Memory B cell (primary cell): ENCODE measurements at places on chromosomes 1 and 21.
A peak's percentile ranks its signal among the peaks of the same experiment; 100 is the strongest.

- no peak for DNase-seq
These were observed 1292.2 kb upstream of the TMPRSS15 start for GRCh38 chr21:19695796-19696195.

DNA sequence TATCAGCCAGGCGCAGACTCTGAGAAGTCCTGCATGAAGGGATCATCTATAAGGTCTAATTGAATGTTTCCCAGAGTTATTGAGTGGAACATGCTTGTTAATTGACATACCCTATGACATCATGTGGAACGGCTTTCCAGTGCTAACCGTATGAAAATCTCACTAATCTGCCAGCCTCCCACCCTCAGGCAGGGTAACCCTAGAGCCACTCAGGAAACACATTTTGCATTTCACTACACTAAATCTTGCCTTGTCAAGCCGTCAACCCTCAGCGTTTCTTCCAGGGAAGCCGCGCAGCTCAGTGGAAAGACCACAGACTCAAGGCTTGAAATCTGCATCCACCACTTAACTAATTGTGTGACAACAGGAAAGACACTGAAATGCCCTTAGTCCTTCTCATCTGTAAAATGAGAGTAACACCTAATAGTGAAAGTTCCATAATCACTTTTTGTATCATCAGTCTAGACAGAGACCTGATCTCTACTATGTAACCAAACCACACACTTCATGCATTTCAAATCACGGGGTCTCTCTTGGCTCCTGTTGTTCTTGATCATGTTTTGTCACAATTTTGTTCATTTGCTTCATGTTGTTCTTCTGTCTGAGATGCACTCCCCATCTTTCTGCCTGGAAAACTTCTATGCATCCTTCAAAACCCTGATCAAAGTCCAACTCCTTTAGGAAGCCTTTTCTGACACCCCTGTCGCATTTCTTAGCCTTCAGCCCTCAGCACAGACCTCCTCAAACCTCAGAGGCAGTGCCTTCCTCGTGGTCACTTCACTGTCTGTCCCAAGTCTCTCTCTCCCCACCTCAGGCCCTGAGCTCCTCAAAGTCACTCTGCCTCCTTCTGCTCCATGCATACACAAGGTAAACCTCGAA is 246.5 kb downstream of the TOMM20 start:
- DNase-seq, result no peak

DNA sequence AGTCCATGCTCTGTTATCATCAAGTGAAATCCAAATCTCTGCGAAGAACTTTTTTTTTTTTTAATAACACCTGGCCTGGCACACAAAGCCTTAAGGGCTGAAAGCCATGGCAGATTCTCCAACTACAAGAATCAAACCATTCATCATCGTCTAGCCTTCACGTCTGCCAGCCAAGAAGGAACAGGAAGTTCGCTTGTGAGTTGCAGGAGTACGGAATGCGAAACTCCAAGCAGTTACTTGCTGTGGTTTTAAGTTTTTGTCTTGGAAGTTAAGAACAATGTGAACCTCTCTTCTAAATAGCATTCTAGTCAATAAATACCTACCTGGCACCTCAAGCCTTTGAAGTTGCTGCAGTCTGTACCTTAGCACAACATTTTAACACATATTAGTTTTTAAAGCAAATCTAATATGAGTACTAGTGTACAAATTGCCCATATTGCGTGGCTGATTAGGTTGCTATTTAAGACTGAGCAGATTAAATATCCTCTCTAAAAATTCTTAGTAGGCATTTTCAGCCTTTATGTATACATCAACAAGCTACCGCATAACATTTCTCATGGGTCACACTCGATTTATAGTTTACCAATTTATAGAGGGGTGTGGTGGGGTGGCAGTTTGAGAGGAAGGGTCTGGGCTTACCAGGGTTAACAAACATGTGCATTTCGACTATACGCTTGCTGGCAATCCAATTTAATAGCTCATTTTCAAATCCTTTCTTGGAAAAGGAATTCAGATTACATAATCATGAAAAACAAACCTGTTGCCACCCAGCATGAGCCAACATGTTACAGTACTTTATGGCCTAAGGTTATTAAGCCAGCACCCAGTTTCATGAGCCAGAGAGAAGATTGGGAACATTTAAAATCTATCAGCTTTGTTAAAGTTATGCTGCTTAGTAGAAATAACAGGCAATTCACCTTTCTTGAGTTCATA is 22.2 kb upstream of the PTPN14 start:
- no peak for DNase-seq

GRCh38 chr1:221991221-221991620 is 249.3 kb upstream of the DUSP10 start:
- no peak for DNase-seq

DNA sequence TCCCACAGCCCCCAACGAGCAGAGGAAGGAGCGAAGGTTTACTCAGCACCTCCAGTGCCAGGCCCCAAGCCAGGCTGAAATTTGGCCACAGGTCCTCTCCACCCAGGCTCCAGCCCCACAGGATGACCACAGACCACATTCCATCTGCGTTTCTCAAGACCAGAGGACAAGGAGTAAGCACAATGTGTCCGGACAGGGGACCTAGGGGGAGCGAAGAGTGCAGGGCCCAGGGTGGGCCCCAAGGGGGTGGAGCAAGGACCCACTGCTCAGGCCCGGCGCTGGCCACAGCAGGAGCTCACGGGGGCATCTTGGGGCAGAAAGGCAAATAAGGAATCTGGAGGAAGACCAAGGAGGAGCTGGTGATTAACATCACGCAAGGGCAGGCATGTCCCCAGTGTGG is 100.5 kb downstream of the NPHP4 start:
- DNase-seq, result no peak

- DNase-seq, result peak; percentile 54
These were observed 20.1 kb downstream of the PLCH2 start for GRCh38 chr1:2496087-2496622.

GRCh38 chr1:168742994-168743650 is 14.1 kb upstream of the DPT start:
- DNase-seq, result no peak

- DNase-seq, result no peak
These were observed 229.8 kb upstream of the ADAMTS5 start for GRCh38 chr21:27196651-27197050.
